Osteocyte (in vitro differentiated cells): ENCODE measurements at places on chromosomes 5 and 9.

DNA sequence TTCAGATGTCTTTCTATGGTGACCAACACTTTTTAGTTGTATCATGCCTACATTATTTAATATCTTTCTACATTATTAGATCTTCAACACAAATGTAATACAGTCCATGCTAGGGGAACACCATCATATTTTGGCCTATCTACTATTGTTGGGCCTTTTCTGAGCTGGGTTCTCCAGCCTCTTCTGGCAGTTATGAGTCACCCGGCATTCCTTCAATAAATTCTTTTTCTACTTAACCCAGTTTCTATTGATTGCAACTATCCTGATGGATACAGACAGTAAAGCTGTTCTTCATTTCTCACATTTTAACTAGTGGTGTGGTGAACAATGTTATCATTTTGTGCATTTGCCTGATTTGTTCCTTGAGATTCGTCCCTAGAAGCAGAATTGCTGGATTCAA, 529.3 kb downstream of the BNC2 start:
- no peak overlapping the region for H3K27ac ChIP-seq
- no peak overlapping the region for H3K4me3 ChIP-seq
- peaks cover 50% of the 10 kb centered on the region for H3K4me1 ChIP-seq
- no peaks in the 10 kb centered on the region for H3K27me3 ChIP-seq

DNA sequence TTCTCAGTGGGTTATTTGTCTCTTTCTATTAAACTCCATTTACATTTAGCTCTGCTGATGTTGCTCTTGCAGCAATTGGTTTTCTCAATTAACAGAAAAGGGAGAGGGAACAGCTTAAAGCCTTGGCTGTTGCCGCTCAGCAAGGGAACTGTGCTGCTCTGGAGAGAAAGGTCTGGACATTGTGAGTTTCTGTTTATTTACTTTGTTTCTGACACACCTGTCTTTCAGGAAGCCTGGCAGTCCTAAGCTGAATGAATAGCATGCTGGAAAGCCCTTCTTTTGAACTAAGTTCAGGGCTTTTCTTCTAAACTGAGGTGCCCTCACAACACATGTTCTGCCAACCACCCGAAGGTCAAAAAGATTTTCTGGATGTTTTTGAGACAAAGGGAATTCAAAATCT, 491.9 kb downstream of the PDE4D start:
- H3K4me1 ChIP-seq, result peaks cover 8% of the 10 kb centered on the region
- DNase-seq, result no peak
- H3K27ac ChIP-seq, result no peak overlapping the region
- H3K36me3 ChIP-seq, result peaks cover 9% of the 10 kb centered on the region

GRCh38 chr5:119250946-119251901, 104.6 kb upstream of the TNFAIP8 start:
- H3K27ac ChIP-seq, result no peak overlapping the region
- peaks cover 40% of the 10 kb centered on the region for H3K36me3 ChIP-seq
- H3K27me3 ChIP-seq, result no peaks in the 10 kb centered on the region
- no peak for DNase-seq
- no peak overlapping the region for H3K4me3 ChIP-seq
- peaks cover 7% of the 10 kb centered on the region for H3K4me1 ChIP-seq

GRCh38 chr9:3027210-3027609, 183.3 kb upstream of the PUM3 start:
- H3K36me3 ChIP-seq, result no peaks in the 10 kb centered on the region
- H3K4me1 ChIP-seq, result peaks cover 7% of the 10 kb centered on the region
- no peak for DNase-seq
- no peaks in the 10 kb centered on the region for H3K27me3 ChIP-seq

GRCh38 chr9:130144703-130145102, 27.5 kb upstream of the NCS1 start:
- H3K4me1 ChIP-seq, result peaks cover 5% of the 10 kb centered on the region
- no peak overlapping the region for H3K27ac ChIP-seq
- no peak overlapping the region for H3K4me3 ChIP-seq
- H3K27me3 ChIP-seq, result peaks cover 15% of the 10 kb centered on the region
- no peaks in the 10 kb centered on the region for H3K36me3 ChIP-seq

DNA sequence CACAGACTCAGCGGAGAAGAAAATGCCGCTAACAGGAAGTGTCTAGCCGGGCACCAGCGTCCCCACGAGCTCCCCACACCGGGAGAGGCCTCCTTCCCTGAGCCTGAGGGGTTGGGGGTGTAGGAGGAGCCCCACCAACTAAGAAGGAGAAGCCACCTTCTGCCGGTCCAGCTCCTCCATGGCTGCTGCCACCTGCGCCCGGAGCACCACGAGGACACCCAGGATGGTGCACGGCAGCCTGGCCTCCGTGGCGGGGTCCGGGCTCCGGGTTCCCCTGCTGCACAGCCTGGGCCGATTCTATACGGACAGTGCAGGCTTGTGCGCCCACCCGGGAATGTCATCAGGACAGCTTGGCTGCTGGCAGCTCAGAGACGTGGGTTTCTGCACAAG, 297 bp downstream of the LCN8 start:
- no peaks in the 10 kb centered on the region for H3K36me3 ChIP-seq
- H3K4me3 ChIP-seq, result no peak overlapping the region
- H3K4me1 ChIP-seq, result no peaks in the 10 kb centered on the region
- peaks cover 3% of the 10 kb centered on the region for H3K27me3 ChIP-seq

DNA sequence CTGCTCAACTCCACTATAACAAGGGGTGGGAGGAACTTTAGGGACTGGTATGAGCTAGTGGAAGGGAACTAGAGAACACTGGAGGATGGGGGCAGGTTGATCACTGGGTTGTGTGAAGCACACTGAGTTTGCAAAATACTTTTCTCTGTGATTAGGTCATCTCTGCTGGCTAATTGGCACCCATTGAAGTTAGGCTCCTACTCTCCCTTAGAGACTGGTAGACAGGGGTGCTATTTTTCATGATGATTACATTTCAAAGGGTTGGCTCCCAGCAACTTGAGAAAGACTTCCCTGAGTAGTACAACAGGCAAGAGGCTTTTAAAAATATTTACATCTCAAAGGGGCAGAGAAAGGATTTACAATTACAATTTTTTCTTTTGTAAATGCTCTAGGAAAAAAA, 50.4 kb upstream of the MTAP start:
- H3K4me3 ChIP-seq, result no peak overlapping the region
- H3K27ac ChIP-seq, result no peak overlapping the region
- DNase-seq, result no peak
- H3K36me3 ChIP-seq, result no peaks in the 10 kb centered on the region

GRCh38 chr5:91787718-91788117, 404.6 kb upstream of the ARRDC3 start:
- H3K36me3 ChIP-seq, result peaks cover 3% of the 10 kb centered on the region
- no peak overlapping the region for H3K4me3 ChIP-seq
- no peak for DNase-seq
- H3K27me3 ChIP-seq, result peaks cover 3% of the 10 kb centered on the region
- H3K27ac ChIP-seq, result no peak overlapping the region

DNA sequence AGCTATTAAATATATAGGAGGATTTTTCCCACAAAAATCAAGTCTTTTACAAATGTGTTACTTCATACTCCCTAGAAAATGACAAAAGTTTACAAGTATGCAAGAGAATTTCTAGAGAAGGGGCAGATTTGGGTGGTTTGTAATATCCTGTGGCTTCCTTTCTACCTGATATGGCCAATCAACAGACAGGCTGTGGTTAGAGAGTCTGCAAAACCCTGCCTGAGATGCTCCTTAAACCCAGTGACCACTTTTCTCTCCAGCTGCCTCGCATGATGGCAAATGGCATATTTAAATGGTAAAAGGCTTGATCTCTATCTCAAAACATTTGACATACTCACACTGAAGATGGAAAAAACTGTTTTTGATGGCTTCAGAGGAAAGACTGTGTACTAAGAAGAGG, 550.1 kb upstream of the ZNF462 start:
- H3K4me1 ChIP-seq, result peaks cover 2% of the 10 kb centered on the region
- no peak overlapping the region for H3K4me3 ChIP-seq
- DNase-seq, result no peak
- H3K27me3 ChIP-seq, result no peaks in the 10 kb centered on the region

DNA sequence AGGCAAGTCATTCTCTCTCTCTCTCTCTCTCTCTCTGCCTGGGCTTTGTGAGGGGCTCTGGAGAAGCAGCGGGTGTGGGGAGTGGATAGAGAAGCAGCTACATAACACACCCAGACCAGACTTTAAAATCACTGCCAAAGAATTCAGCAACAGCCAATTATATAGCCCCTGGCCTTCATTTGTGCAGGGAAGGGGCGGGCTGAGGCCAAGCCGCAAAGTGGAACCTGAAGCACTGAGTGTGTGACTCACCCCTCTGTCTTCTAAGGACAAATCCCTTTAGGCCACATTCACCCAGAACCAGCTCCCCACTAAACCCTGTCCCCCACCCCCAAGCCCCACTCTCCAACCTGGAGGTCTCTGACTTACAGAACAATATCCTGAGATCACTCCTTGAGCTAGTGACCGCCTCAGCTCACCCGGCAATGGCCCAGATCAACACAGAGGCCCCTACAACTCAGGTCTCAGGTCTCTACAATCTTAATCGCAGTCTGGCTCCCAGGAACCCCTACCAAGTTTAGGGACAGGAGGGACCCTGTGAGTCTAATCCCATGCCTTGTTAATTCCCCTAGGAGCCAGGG, 6.0 kb downstream of the B4GALT1 start:
- H3K27me3 ChIP-seq, result no peaks in the 10 kb centered on the region
- DNase-seq, result peak; percentile 88
- H3K4me1 ChIP-seq, result peaks cover 83% of the 10 kb centered on the region
- H3K4me3 ChIP-seq, result peak overlapping the region; percentile 58
- H3K36me3 ChIP-seq, result no peaks in the 10 kb centered on the region
- peak overlapping the region; percentile 95 for H3K27ac ChIP-seq

GRCh38 chr5:64876203-64876602, 107.5 kb downstream of the CWC27 start:
- H3K4me1 ChIP-seq, result no peaks in the 10 kb centered on the region
- DNase-seq, result no peak
- peaks cover 5% of the 10 kb centered on the region for H3K36me3 ChIP-seq
- no peak overlapping the region for H3K4me3 ChIP-seq
- H3K27ac ChIP-seq, result no peak overlapping the region

GRCh38 chr9:98530275-98530674, 178.5 kb downstream of the GABBR2 start:
- H3K4me1 ChIP-seq, result no peaks in the 10 kb centered on the region
- H3K27me3 ChIP-seq, result peaks cover 20% of the 10 kb centered on the region
- DNase-seq, result no peak
- H3K36me3 ChIP-seq, result no peaks in the 10 kb centered on the region

DNA sequence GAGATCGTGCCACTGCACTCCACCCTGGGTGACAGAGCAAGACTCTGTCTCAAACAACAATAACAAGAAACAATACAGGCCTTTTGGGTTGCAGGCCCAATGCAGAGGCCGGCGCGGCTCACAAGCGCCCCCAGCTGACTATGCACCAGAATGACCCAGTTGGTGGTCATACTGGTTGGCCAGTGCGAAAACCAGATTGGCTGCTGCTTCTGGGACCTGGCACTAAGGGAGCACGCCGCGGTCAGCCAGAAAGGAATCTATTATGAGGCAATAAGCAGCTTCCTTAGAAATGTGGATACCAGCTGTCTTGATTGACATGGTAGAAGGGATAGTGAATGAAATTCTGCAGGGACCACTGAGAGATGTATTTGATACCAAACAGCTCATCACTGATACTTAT, 35.0 kb downstream of the RANBP17 start:
- DNase-seq, result no peak
- H3K36me3 ChIP-seq, result peaks cover 31% of the 10 kb centered on the region
- peaks cover 5% of the 10 kb centered on the region for H3K4me1 ChIP-seq
- H3K27ac ChIP-seq, result no peak overlapping the region
- H3K4me3 ChIP-seq, result no peak overlapping the region

DNA sequence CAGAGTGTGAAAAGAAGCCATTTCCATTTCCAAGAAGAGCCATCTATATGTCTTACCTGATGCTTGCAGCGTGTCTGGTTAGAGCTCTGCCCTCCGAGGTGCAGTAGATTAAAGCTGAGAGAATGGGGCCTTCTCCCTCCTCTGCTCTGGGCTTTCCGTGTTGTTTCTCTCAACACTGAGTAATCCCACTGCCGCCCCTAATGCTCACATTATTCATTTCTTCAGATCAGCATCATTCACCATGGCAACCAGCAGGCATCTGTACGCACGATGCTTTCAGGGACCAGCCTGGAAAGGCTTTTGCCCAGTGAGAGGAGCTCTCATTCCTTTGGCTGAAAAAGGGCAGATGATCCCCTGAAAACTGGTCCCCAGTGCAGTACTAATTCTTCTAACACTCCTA, 79.6 kb downstream of the CYFIP2 start:
- no peaks in the 10 kb centered on the region for H3K27me3 ChIP-seq
- DNase-seq, result no peak
- no peak overlapping the region for H3K27ac ChIP-seq
- no peak overlapping the region for H3K4me3 ChIP-seq

DNA sequence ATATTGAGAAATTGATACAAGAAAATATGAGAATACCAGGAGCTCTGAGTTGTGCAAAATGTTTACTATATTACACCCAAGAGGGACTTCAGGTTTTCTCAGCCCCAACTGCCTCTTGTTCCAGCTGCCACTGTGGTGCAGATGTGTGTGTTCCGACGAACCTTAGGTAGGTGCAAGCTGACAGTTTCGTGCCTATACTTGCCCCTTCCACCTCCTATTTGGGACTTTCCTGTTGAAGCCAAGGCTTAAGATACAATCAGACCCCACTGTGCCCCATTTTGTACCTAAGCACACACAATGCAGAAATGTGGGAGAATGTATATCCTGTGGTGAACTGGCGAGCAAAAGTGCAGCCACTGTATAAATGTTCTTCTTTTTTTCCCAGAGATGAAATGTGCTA, 80.2 kb downstream of the LURAP1L start:
- peaks cover 20% of the 10 kb centered on the region for H3K4me1 ChIP-seq
- no peaks in the 10 kb centered on the region for H3K36me3 ChIP-seq
- no peak overlapping the region for H3K27ac ChIP-seq
- no peak for DNase-seq

DNA sequence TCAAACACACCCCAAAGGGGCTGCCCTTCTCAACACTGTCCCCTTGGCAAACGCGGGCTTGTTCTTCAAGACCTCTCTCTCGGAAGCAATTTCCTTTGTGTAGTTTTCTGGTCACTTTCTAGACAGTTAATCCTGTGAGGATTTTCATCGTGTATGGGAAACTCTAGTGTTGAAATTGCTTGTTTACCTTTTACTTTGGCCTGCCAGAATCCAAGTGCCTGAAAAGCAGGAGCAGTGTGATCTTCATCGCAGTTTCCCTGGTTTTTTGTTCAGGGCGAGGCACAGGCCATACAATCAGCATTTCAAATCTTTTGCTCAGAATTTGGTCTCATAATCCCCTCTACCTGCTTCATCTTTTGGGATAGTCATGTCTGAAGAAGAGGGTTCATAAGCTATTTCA, 115.7 kb upstream of the C9orf72 start:
- H3K36me3 ChIP-seq, result no peaks in the 10 kb centered on the region
- no peaks in the 10 kb centered on the region for H3K27me3 ChIP-seq
- DNase-seq, result no peak
- no peak overlapping the region for H3K27ac ChIP-seq
- H3K4me3 ChIP-seq, result no peak overlapping the region
